ENCODE measurements at places on chromosomes 2 and 18. TPM values are rescaled to one million over a fixed set of nuclear protein-coding genes. Genes with fewer than 3 reads are reported as not detected.

DNA sequence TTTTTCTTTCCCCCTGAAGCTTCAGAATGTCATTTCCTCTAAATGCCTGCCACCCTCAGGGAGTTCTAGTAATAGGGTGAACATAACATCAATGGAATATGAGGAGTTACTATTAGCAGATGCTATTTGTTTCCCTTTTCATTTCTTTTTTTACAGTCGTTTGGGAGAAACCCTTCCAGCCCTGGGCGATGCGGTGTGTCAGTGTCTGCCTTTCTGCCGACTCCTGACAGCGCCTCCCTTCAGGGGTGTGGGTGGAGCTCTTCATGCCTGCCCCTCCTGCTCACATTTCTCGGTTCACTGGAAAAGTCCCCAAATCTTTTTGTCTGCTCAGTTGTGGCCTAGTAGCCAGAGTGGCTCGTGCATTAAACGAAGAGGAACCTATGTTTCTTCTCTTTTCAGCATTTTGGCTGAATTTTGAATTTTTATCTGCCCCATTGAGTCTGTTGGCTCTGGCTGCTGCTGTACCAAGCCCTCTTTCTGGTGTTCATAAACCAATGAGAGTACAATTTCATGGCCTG lies 72.3 kb downstream of the FMNL2 start:
- peak; percentile 47 for DNase-seq
- H3K4me3 ChIP-seq: peak overlapping the region; percentile 21
- peak overlapping the region; percentile 63 for H3K27ac ChIP-seq
- no peaks in the 10 kb centered on the region for H3K36me3 ChIP-seq

Gene RAPGEF4
- not detected for total RNA-seq

DNA sequence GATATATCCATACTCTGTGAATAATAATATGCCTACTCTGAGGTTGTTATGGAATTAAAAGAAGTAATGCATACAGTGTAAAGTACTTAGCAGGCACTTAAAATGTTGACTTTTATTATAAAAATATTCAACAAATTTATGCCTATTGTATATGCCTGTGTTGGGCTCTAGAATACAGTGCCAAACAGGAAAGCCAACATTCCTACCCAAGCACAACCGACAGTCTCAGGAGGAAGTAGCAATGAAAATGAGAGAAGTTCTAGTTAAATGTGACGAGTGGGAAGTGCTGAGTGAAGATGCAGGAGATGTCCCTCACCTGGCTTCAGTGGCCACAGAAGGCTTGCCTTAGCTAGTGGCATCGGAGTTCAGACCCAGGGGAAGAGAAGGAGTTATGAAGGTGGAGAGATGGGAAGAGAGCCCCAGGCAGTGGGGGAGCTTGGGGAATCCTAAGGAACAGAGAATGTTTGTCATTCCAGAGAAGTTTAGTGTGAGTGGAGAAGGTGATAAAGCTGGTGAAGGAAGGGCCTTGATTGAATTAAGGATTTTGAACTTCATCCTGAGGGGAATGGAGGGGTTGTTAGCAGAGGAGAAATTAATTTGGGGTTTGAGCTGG lies 105.4 kb upstream of the CNGA3 start:
- peaks cover 22% of the 10 kb centered on the region for H3K27me3 ChIP-seq
- DNase-seq: no peak
- H3K36me3 ChIP-seq: no peaks in the 10 kb centered on the region
- H3K4me3 ChIP-seq: no peak overlapping the region
- H3K27ac ChIP-seq: no peak overlapping the region

- no peaks in the 10 kb centered on the region for H3K36me3 ChIP-seq
- no peak overlapping the region for H3K27ac ChIP-seq
- no peaks in the 10 kb centered on the region for H3K4me1 ChIP-seq
- H3K4me3 ChIP-seq: no peak overlapping the region
- no peaks in the 10 kb centered on the region for H3K27me3 ChIP-seq
Measured at GRCh38 chr18:66495844-66496243, 108.0 kb downstream of the CDH19 start.

Gene ALPG
- total RNA-seq: not detected

- DNase-seq: peak; percentile 16
- peaks cover 2% of the 10 kb centered on the region for H3K27me3 ChIP-seq
Measured at GRCh38 chr18:23825978-23826405, 136.7 kb downstream of the LAMA3 start.

- no peak for DNase-seq
- peaks cover 8% of the 10 kb centered on the region for H3K27me3 ChIP-seq
- H3K4me3 ChIP-seq: no peak overlapping the region
- no peaks in the 10 kb centered on the region for H3K36me3 ChIP-seq
Measured at GRCh38 chr2:151984424-151985083, 114.3 kb downstream of the CACNB4 start.

GRCh38 chr2:17460371-17461086 lies 57.7 kb downstream of the RAD51AP2 start:
- H3K4me1 ChIP-seq: no peaks in the 10 kb centered on the region
- no peaks in the 10 kb centered on the region for H3K36me3 ChIP-seq
- H3K27ac ChIP-seq: no peak overlapping the region
- no peak for DNase-seq
- H3K27me3 ChIP-seq: no peaks in the 10 kb centered on the region
- H3K4me3 ChIP-seq: no peak overlapping the region

Gene CFAP65
- total RNA-seq: not detected

Data from activated CD4-positive, alpha-beta memory T cell treated with anti-CD3 and anti-CD28 coated beads for 36 hours (primary cell).